ENCODE measurements at places on chromosomes 3 and 15.

DNA sequence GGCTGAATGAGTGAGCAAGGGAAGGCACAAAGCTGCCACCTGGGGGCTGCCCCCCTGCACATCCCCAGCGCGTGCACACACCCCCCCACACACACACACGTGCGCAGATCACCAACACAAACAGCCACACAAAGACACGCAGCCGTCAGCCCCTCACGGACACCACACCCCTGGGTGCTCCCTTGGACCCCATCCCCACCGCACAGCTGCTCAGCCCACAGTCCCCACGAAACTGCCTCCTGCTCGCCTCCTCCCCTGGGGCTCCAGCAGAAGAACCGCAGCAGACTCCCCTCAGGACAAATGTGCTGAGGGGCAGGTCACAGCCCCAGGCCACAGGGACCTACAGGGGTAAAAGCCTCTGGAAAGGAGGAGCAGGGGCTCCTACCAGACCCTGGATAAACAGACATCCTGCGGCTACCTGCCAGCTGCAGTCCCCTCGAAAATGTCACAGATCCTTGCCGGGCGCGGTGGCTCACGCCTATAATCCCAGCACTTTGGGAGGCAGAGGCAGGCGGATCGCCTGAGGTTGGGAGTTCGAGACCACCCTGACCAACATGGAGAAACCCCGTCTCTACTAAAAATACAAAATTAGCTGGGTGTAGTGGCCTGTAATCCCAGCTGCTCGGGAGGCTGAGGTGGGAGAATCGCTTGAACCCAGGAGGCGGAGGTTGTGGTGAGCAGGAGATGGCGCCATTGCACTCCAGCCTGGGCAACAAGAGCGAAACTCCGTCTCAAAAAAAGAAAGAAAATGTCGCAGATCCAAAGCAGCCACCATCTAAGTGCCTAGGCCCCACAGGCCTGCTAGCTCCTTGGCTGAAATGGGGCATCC, 6.5 kb downstream of the TWF2 start:
- DNase-seq = no peak

DNA sequence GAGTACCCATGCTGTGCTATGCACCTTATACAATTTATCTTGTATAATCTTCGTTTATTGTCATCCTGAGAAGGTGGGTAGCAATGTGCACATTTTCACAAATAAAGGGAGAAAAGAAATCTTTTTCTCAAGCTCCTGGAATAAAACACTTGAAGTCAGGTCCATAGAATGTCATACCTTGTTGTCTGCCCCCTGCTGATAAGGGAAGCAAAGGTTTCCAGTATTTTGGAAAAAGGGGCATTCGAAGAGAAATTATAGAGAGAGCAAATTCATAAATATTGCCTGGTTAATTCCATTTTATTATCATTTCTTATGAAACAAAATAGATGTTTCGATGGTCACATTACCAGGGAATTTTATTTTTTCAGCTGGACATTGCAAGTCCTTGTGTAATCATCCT, 277.8 kb downstream of the RAP2B start:
- DNase-seq = no peak

DNA sequence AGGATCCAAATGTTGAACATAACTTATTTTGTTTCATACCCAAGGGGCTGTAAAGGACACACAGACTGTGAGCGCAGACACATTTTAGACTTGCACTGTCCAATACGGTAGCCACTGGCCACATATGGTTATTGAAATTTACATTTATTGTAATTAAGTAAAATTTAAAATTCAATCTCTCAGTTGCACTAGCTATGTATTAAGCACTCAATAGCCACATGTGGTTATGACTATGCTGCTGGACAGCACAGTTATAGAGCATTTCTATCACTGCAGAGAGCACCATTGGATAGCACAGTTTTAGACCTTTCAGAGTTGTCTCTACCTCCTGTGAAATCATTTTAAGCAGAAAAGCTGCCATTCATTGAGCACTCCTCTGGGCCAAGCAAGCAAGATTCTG, 204.3 kb downstream of the ADAMTS9 start:
- DNase-seq = no peak

DNA sequence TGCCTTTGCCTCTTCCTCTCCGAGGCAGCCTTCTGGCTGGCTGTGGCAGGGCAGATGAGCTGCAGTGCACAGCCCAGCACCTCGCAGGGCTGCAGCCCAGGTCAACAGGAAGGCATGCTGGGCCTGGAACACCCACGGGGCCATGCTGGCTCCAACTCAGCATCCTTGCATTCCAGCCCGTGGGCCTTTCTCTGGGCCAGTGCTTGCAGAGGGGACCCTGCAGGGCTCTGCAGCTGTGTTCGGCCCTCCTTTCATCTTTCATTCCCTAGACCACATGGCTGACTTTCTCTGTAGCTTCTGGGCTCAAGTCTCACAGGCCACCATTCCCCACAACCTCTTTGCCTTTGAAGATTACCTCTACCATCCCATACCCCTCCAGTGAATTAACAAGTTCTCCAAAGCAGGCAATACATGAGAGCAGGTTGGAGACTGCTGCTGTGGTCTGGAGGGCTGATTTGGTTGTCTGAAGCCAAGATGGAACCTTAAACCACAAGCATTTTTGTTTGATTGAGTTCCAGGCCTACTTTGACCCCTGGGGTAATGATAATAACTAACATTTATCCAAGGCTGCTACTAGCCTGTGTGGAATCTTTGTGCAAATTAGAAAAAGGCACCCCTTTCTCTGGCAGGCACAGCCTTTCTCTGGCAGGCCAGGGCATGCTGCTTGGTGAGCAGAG, 5.9 kb downstream of the FAM131A start:
- DNase-seq = peak; percentile 29

DNA sequence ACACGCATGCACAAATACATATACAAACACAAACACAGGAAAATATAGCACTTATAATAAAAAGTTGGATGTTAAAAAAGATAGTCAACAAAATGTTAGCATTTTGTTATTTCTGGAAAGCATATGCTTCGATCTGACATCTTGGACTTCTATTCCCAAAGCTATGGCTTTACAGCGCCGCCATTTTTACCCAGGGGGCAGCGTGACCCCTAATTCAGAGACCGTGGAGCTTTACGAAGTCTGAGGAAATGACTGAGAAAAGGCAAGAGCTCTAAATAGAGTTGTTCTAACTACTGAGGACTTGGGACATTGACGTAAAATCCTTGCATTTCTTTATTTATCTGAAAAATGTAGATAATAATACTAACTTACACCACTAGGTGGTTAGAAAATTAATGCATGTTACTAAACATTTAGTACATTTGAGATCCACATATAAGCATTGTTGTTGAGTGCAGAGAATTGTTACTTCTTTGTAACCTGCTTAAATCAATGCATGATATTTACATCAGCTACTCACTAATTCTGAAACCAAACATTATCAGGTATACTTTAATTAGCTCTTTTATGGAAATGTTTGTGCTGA, 155.4 kb downstream of the TP63 start:
- no peak for DNase-seq

- DNase-seq = peak; percentile 17
Observed at GRCh38 chr15:90261811-90262210, 3.7 kb upstream of the NGRN start.

GRCh38 chr3:156350781-156351180, 204.1 kb downstream of the SSR3 start:
- DNase-seq = no peak

DNA sequence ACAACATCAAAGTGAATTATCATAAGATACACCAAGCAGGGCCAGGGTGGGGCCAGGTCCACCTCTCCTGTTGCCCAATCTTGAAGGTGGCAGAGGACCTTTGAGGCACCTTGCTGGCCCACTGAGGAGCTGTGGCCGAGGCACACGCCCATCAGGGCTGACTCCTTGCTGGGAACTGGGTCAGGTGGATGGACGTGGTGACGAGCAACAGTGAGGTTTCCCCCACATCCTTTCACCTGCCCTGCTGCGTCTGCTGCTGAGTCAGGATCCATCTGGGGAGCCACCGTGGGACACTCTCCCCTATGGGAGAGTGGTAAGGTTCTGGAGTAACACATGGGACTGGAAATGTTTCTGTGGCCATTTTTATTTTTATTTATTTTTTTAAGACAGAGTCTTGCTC, 17.3 kb upstream of the FURIN start:
- no peak for DNase-seq

GRCh38 chr15:58985443-58985842, 2.0 kb upstream of the RNF111 start:
- peak; percentile 35 for DNase-seq

DNA sequence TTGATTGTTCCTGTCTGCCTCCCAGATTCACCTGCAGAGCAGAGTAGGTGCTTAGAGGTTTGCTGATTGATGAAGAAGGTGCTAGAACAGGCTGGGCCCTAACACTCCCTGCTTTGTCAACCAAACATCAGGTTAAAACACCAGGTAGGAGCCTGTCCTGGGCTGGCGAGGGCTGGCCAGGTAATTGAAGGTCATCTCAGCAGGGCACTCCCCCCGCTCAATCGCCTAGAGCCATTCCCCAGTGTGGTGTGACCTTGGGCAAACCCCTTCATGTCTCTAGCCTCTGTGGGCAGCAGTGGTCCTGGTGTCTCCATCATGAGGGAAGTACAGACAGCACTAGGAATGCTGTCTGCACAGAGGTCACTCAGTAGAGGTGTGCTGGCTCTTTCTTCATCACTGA, 88.3 kb downstream of the KLF15 start:
- DNase-seq = no peak

GRCh38 chr3:113695431-113695785, 1.0 kb downstream of the USF3 start:
- no peak for DNase-seq

DNA sequence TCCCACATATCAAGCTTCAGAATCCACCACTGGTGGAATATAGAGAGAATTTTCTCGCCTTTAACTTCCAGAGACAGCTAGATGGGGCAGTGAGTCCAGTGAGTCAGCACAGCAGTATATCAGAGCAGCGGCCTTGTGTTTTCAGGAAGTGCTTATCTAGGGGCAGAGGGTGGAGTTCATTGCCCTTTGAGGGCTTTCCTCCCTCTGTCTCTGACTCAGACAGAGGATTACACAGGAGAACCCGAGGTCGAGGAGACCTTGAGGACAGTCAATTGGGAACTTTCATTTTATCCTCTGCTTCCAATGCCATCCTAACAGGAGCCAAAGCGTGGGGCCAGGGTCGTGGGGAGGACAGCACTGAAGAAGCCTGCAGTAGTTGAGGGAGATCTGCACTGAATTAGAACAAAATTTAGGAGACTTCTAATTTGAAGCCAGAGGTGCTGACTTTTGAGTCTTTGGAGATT, 109.6 kb upstream of the UMPS start:
- DNase-seq = peak; percentile 9

Data from fibroblast of upper back skin (primary cell).